ENCODE measurements at places on chromosomes 4 and X.

DNA sequence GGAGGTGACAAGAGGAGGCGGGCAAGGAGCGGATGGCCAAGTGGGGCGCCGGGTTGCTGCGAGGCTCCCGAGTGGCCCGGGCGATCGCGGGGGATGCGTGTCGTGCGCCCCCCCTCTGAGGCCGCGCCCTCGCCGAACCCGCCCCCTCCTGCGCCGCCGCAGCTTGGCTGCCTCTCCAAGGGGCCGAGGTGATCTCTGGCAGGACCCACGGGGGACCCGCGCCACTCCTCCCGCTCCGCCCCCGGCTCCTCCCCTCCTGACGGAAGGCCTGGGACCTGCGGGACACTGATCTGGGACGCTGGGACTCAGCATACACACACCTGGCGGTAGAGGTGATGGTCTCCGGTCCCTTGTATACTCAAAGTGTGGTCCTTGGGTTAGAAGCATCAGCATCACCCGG is 21.9 kb upstream of the FAM47C start:
- no peak for DNase-seq

DNA sequence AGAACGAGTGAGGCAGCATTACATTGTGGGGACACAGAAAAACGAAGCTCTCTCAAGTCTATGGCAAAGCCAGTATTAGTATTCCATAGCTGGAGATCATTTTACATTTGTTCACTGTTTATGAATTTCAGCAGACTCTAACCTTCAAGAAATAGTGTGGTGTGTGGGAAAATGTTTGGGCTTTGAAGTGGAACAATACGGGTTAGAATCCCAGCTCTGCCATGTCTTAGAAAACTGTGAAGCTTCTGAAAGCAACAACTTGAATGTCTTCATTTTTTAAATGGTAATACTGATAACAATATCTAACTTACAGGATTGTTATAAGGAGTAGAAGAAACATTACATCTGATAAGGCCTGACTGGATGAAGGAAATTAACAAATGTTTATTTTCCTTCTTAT is 217.7 kb downstream of the NR3C2 start:
- no peak for DNase-seq

DNA sequence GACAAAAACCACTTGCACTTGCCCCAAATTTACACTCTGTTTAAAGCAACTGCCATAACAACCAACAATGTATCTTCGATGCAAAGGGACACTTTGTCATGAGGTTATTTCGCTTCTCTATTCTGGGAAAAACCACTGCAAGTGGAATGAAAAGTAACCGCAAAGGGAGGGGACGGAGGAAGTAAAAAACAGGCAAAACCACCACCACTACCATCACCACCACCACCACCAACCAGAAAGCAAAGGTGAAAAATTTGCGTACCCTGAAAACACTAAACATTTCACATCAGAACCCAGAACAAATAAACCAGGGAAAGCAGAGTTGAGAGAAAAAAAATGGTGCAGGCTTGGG is 1.2 kb upstream of the N4BP2 start:
- DNase-seq, result no peak

GRCh38 chr4:158459085-158459820 is 62.4 kb upstream of the RXFP1 start:
- DNase-seq, result no peak

GRCh38 chrX:47171996-47172395 is 21.6 kb upstream of the UBA1 start:
- no peak for DNase-seq

- no peak for DNase-seq
These were observed 283.2 kb upstream of the CPEB2 start for GRCh38 chr4:14719053-14719452.

DNA sequence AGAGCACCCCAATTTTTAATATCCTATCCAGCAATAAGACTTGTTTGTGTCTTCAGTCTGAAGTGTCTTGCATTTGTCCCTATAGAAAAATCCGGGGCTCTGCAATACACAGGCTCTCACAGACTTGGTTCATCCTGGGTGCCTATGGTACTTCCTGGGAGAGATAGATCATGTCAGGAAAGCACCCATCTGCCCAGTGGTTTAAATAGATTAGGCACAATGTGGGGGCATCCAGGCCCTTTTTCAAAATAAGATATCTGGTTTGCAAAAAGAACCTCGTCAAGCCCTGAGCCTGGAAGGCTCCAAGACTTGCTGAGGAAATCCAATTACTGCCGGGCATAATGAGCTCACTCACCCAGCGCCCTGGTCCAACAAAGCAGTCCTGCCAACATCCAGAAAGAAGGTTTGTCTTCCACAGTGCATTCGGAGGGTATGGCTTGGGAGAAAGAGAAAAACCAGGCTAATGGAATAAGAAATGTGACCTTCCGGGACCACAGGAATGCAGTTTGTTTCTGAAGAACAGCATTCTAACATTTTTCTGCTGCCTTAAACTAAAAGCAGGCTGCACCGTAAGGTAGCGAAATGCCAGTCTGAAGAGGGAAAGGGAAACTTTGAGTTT is 11.6 kb downstream of the JAKMIP1 start:
- DNase-seq, result no peak

- no peak for DNase-seq
These were observed 902.5 kb downstream of the FAM133A start for GRCh38 chrX:94576367-94577004.

DNA sequence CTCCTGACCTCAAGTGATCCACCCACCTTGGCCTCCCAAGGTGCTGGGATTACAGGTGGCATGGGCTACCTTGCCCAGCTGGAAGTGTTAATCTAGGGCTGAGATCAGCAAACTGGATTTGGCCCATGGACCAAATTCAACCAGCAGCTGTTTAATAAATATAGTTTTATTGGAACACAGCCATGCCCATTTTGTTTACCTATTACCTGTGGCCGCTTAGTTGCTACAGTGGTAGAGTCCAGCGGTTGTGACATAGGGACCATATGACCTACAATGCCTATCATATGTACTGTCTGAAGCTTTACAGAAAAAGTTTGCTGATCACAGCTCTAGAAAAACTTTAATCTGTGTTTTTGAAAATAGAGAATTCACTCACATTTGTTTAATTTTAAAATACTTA is 17.2 kb upstream of the PDHA1 start:
- DNase-seq, result no peak

GRCh38 chr4:31737419-31737818 is 1017.2 kb downstream of the PCDH7 start:
- DNase-seq, result no peak

DNA sequence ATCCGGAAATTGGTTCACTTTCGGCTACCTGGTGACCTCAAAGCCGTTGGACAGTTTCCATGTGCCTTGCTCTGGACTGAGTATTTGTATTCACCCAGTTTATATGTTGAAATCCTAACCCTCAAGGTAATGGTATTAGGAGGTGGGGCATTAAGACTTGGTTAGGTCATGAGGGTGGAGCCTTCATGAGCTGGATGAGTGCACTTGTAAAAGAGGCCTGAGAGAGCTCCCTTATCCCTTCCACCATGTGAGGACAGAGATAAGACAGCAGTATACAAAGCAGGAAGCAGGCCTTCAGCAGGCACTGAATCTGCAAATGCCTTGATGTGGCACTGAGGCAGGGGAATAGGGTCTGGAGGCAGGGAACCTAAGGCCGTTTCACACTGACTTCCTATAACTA is 5.3 kb upstream of the OPHN1 start:
- DNase-seq, result no peak
